Upper lobe of left lung (tissue), 6 donors: ENCODE measurements at places on chromosomes 5 and 9. TPM values are rescaled to one million over a fixed set of nuclear protein-coding genes. Genes with fewer than 3 reads are reported as not detected.

DNA sequence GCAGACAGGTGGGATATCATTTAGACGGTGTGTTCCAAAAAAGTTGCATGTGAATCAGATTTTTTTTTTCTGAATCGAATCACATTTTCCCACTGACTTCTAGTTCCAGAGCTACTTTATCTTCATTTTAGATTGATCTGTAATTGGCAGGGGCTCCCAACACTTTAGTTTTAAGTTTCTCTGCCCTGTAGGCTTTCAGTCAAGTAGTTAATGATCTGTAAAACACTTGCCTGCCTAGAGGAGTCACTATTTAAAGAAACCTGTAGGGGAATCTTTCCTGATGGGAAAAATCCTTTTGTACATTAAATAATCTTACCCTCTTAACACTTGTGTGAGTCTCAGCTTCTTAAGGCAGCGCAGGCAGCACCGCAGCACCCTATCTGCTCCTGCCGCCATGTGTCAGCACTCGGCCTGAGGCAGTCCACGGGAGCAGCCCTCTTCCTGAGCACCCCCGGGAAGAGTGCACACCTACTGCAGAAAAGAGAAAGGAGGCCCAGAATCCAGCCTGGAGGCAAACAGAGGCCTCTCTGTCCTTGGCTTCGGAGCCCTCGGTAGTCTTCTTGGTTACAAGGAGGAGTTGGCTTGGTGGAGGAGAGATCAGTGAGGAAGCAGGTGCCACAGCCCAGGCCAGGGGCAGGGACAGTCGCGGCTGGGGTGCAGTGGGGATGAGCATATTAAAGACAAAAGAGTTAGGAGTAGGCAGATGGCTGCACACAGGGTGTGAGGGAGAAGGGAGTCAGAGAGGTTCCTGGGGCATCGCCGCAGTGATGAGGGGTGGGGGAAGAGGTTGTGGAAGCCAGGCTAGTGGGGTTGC lies 209.3 kb downstream of the GAPVD1 start:
- peak; percentile 38 for DNase-seq

DNA sequence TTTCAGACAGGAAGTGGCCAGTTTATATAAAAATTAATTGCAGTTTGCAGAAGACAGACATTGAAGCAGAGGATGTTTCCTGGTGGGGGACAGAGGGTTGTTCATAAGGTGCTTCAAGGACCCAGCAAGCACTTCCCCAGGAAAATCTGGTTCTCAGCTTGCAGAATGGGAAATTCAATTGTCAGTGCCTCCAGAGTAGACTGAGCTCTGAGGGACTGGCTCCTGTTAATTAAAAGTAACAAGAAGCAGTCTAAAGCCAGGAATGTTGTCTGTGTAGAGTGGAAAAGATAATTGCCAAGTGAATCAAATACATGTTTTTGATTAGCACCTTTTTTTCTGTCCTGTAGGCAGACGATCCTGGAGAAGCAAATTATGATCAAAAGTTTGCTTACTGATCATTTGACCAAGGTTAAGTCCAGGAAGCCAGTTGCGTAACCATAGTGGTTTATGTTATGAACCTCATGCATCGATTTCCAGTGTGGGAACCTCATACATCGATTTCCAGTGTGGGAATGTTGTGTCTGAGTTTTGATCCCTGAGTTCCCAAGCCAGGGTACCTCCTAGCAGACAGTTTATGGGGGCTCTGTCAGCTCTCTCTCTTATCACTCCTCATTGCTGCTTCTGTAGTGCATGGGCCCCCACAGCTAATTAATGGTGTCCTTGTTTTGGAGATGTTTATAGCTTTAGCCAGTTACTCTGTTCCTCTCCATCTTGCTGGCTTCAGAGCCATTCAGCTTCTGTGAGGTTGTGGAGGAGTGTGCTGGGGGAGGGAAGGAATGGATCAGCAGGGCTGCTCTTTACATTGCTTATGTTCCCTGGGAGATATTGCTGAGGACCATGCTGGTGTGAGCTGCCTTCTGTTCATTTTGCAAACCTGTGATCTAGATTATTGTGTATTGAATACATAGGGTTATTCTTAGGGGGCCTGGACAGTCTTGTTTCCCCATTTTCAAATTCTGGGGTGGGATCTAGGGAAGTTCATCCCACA lies 17.1 kb downstream of the MSANTD3 start:
- DNase-seq, result no peak

The GLRA1 gene
- total RNA-seq, result not detected

The UBE2QL1 gene
- 0.10 TPM for total RNA-seq

The ACTL7A gene
- total RNA-seq, result not detected

- DNase-seq, result no peak
Observed at GRCh38 chr5:171953860-171954701, 52.4 kb downstream of the FBXW11 start.

The OLFM1 gene
- total RNA-seq, result 3.1 TPM

DNA sequence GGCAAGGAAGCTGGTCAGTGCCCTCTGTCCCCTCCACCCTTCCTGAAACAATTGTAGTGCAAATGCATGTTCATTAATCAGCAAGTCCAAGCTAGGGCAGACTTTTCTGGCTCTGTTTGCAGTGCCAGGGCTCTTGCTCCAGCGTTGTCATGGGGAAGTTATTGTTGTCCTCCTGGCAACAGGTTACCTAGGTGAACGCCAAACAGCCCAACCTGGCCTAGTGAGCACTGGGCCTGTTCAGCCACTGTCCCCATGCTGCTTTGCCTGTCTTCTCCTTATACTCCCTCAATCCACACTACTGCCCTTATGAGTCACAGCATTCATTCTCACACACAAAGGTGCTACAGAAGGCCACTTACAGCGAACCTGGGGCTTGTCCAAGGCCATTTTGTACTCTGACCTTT lies 34.5 kb upstream of the GLIS3 start:
- no peak for DNase-seq

- DNase-seq, result no peak
Observed at GRCh38 chr9:122236681-122237080, 7.9 kb upstream of the LHX6 start.

The SCGB3A2 gene
- 406 TPM for total RNA-seq

DNA sequence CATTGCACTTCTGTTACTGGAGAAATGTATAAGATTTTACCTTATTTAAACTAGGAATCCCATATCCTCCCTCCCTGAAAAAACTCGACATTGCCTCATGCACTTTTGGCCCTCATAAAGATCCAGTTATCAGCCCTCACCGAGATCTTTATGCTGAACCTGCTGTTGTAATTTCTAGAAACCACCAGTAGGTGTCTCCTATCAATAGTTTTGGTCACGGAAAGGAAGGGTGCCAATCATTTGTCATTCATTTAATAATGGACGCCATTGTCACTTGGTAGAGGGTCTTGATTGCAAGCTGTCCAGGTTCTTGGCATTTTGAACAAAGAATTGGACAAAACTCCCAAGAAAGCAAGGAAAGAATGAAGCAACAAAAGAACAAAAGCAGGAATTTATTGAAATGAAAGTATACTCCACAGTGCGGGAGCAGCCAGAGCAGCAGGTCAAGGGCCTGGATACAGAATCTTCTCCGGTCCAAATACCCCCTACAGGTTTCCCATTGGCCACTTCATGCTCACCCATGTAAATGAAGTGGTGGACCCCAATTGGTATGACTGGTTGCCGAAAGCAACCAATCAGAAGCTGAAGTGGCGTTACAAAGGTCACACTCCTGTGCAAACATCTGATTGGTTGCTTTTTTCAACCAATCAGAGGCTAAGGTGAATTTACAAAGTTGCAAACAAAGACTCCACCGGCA lies 524.3 kb downstream of the PSAT1 start:
- DNase-seq, result no peak

The WDR38 gene
- total RNA-seq, result 9.0 TPM

- no peak for DNase-seq
Observed at GRCh38 chr5:179870403-179870903, 11.8 kb upstream of the MRNIP start.

The C5orf58 gene
- total RNA-seq, result not detected

The VCAN gene
- 73.3 TPM for total RNA-seq

The GDNF gene
- not detected for total RNA-seq

- DNase-seq, result no peak
Observed at GRCh38 chr9:84404095-84404686, 63.6 kb upstream of the SLC28A3 start.

GRCh38 chr5:176578391-176578808 lies 29.3 kb downstream of the CDHR2 start:
- peak; percentile 71 for DNase-seq

The LOX gene
- 27.8 TPM for total RNA-seq

The KIF12 gene
- 4.9 TPM for total RNA-seq

GRCh38 chr5:113652161-113652560 lies 138.7 kb downstream of the YTHDC2 start:
- DNase-seq, result no peak

DNA sequence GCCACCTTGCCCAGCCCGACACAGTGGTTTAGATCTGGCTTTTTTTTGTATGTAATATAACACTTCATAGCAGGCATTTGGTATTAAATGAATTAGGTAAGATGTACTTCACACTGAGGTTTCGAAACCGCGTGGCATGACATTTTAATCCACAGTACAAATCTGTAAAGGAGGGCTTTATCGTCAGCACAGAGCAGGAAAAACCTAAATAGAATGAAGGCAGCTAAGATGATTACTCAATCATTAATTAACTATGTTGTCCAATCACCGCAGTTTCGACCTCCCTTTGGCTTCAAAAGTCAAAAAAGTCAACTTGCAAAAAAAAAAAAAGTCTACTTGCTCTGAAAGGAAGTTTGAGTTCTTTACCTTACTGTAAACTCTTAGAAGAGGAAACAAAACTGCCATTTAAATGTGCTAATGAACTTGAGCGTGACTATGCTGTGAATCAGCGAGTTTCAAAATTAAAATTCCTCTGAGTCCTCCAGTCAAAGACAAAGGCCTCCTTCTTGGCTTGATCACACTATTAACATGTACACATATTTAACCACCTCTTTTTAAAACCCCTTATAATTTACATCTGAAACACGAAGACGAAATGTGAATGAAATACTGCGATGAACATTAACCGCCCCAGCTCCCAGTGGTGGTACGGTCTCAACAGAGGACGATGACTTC lies 698 bp upstream of the SEC24A start:
- no peak for DNase-seq

The BICD2 gene
- total RNA-seq, result 40.3 TPM

GRCh38 chr9:109775516-109775915 lies 4.5 kb upstream of the PALM2AKAP2 start:
- DNase-seq, result no peak

DNA sequence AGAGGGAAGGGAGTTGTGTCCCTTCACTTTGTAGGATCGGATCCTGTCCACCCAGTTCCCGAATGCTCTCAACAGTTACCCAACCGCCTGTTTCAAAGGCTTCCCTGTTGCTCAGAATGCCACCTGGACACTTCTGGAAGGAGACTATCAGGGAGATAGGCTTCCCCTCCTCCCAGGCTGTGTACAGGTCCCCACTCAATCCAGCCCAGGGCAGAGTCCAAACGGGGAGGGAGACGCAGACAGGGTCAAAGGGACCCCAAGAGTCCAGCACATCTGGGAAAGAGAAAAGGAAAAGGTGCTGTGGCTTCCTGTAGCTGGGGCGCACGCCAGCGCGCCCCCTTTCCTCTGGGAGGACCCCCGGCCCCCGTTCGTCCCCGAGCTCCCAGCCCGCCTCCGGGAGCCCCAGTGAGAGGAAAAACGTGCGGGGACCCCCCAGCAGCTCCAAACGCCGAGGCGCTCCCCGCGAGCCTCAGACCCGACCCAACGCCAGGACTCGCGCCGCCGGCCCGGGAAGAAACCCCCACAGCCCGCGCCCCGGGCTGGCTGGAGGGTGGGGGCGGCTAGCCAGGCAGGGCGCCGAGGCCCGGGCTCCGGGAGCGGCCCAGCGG lies 640 bp downstream of the SURF4 start:
- DNase-seq, result peak; percentile 67

The SHC3 gene
- 18.9 TPM for total RNA-seq

DNA sequence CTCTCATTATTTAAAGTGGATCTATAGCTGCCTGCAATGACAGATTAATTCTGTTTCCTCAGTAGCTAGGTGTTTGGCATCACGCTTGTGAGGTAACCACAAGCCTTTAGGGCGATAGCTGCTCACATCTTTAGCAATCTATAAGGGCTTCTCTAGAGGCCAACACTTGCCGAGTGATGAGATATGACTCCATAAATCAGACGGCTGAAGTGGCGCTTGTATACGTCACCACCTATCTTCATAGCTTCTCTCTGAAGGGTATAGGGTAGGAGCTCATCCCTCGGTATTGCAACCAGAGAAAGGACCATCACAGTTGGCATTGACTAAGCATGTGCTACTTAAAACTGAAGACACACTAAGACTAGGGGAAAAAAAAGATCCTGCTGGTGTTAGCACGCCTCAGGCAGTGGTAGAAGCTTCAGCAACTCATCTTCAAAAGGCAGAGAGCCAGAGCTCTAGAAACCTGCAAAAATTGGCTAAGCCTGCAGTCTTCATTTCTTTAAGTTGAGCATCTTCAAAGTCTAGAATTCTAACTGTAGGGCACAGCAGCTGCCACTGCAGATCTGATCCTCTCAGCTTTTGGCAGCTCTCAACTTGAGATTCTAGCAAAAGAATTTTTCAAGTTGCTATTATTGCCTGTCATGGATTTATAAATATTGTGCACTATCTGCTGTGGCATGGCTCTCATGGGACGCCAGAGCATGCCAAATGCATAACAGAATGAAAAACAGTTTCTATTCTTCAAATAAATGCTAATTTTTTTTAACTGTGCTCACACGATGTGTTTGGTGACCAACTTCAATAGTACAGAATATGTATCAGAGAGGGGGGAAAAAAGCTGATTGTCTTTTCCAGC lies 37.5 kb downstream of the PSMB7 start:
- DNase-seq, result no peak

- DNase-seq, result no peak
Observed at GRCh38 chr9:89658401-89658800, 53.6 kb downstream of the GADD45G start.

- no peak for DNase-seq
Observed at GRCh38 chr9:131595696-131596429, 50.5 kb downstream of the PRRT1B start.

GRCh38 chr9:130770679-130771442 lies 64.2 kb upstream of the ABL1 start:
- no peak for DNase-seq

DNA sequence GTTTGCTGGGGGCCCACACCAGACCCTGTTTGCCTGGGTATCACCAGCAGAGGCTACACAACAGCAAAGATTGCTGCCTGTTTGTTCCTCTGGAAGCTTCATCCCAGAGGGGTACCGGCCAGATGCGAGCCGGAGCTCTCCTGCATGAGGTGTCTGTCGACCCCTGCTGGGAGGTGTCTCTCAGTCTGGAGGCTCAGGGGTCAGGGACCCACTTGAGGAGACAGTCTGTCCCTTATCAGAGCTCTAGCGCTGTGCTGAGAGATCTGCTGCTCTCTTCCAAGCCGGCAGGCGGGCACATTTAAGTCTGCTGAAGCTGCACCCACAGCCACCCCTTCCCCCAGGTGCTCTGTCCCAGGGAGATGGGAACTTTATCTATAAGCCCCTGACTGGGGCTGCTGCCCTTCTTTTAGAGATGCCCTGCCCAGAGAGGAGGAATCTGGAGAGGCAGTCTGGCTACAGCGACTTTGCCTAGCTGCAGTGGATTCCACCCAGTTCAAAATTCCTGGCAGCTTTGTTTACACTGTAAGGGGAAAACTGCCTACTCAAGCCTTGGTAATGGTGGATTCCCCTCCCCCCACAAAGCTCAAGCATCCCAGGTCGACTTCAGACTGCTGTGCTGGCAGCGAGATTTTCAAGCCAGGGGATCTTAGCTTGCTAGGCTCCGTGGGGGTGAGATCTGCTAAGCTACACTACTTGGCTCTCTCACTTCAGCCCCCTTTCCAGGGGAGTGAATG lies 206.0 kb upstream of the TLX3 start:
- no peak for DNase-seq

The PLAA gene
- 27.3 TPM for total RNA-seq

The HACD4 gene
- 7.1 TPM for total RNA-seq

- no peak for DNase-seq
Observed at GRCh38 chr9:72210522-72210921, 61.3 kb downstream of the GDA start.

The SQSTM1 gene
- total RNA-seq, result 604 TPM

The PKD2L2 gene
- not detected for total RNA-seq

The CYSTM1 gene
- 92.3 TPM for total RNA-seq
